ENCODE measurements at places on chromosomes 2 and 18. TPM values are rescaled to one million over a fixed set of nuclear protein-coding genes. Genes with fewer than 3 reads are reported as not detected.

CDKL4 gene
- polyA plus RNA-seq = 3.9 TPM

TRPM8 gene
- 5.2 TPM for polyA plus RNA-seq

BZW1 gene
- 267 TPM for polyA plus RNA-seq

STARD6 gene
- polyA plus RNA-seq = 42.6 TPM

CCDC74B gene
- polyA plus RNA-seq = 140 TPM

HRH4 gene
- polyA plus RNA-seq = 0.42 TPM

GAL3ST2 gene
- polyA plus RNA-seq = 0.54 TPM

BMP10 gene
- 0.26 TPM for polyA plus RNA-seq

ANKRD62 gene
- polyA plus RNA-seq = 2.8 TPM
